ENCODE measurements at places on chromosomes 2 and 18.

GRCh38 chr18:62862466-62862865 is 147.1 kb downstream of the PHLPP1 start:
- DNase-seq = no peak

- no peak for DNase-seq
Observed at GRCh38 chr2:182228073-182228473, 198.8 kb downstream of the PDE1A start.

- DNase-seq = no peak
Observed at GRCh38 chr2:22062679-22063078, 938.9 kb downstream of the TDRD15 start.

DNA sequence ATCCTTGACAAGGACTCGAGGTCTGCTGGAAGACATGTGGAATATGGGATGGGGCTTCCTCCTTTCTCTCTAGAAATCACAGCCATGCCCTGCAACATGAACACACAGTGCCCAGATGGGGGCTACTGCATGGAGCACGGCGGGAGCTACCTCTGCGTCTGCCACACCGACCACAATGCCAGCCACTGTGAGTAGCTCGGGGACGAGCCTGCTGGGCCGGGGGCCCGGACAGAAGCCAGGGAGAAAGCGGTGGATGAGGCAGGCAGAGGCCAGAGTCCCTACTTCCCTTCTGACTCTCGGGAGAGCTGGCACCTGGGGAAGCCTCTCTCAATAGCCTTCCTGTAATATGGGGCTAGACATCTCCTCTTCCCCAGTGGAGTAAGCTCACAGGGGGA is 50.5 kb downstream of the SNED1 start:
- DNase-seq = no peak

- DNase-seq = no peak
Observed at GRCh38 chr2:136004965-136005364, 19.5 kb upstream of the DARS1 start.

DNA sequence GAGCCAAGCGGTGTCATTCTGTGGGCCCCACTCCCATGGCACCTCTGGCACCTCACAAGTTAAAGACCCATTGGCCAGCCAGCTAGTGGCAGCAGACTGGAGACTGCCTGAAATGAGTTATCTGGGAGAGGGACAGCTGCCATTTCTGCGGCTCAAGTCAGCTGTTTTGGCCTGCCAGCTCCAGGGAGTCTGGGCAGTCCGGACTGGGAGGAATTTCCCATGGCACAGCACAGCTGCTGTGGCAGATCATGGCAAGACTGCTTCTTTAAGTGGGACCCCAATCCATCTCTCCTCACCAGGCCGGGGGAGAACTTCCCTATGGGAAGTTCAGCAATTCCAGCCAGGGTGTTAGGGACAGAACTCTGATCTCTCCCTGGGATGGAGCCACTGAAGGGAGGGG is 2187.6 kb upstream of the CELF4 start:
- no peak for DNase-seq

DNA sequence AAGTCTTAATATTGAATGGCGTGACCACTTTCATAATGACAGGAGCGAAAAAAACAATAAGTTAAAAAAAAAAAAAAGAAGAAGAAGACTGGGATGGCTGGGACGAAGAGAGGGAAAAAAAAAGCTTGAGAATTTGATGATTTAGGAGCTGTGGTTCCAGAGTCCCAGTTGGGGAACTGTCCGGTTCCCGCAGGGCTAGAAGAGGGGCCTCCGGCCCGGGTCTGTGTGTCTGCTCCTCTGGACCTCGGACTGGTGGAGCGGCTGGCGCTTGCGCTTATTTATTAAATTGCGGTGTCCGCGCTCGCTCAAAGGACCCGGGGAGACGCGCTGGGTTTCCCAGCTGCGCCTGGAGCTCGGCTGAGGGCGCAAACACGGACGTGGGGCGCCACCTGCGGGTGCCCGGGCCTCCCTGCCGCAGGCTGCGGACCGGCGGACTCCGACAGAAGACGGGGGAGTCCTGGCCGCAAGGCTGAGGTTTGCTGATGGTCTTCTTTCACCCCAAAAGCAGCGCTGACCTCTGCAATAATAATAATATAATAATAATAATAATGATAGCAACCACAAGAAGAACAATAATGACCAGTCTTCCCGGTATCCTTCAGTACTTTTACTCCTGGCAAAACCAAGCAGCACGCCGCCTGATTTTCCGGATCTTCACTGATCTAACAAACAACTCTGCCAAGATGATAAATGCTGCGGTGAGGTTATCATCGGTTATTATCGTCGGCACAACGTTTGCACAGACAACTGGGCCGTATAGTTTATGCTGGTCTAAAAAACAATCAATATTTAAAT is at the start of gene CBLN2:
CBLN2 (minus strand) TSS at position 251 of the 795 bp plus-strand sequence. CDS start 2,182 bp downstream, outside the sequence.
- DNase-seq = no peak

DNA sequence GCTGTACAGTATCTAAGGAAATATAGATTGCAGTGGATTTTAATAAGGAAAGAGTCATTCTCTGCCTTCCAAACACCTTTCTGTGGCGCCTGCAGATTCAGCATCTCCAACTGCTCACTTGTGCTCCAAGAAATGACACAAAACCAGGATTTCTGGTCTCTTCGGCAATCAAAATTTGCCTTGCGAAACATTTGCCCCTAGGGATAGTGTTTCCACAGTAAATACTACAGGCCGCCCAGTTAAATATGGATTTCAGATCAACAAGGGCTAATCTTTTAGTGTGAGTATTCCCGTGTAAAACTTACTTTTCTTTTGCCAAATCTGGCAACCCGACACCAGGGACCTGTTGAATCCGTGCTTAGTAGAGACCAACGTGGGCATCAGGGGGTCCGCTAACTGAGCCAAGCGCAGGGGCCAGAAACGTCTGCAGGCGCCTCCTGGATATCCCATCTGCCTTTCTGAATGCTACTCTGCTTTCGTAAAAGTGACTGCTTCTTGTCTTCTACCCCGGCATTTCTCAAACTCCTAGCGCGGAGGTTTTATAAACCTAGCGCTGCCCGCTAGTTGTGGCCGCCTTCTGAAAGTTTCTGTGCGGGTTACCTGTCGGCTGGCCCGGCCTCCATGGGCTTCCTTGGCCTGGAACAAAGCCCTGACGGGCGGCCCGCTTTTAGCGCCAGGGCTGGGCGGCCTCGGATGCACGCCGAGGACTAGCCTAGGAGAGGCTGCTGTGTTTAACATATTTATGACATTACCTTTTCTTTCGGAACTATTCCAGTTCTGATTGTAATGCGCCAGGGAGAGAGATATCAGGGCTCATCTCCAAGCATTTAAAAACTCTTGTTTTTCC is 2.5 kb downstream of the CYP1B1 start:
- no peak for DNase-seq

DNA sequence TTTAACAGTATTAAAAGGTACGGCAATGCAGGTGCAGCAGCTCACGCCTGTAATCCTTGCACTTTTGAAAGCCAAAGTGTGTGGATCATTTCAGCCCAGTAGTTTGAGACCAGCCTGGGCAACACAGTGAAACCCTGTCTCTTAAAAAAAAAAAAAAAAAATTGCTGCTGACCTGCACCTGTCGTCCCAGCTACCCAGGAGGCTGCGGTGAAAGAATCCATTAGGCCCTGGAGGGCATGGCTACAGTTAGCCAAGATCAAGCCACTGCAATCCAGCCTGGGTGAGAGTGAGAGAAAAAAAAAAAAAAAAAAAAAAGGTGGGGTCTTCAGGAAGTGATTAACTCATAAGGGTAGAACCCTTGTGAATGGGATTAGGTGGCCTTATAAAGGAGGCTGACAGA is 12.8 kb downstream of the CUL3 start:
- DNase-seq = no peak

- no peak for DNase-seq
Observed at GRCh38 chr2:26621469-26622199, 19.5 kb downstream of the CIB4 start.

DNA sequence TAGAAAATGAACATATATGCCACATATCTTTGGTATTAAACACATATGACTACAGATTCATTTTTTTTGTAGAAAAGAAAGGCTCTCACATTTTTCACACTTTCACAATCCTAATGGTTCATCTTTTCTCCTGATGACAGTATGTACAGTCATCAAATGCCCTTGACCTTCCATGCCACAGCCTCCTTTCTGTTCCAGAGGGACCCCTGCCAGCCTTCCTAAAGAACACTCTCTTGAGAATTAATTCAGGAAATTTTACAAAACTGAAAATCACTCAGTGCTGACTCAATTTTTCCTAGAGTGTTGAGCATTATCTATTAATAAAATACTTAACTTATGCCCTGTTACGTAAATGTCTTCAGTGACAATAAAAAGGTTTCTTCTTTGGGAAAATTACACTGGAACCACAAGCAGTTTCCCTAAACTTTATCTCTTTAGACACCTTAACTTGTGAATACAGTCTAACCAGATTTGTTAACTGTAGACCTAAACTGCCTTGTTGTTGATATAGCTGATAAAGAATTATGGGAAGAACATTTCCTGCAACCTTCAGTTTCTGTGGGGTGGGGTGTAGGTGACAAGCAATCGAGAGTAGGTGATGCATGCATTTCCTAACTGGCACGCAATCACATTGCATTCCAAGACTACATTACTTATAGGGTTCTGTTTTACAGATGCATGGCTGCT is 15.3 kb upstream of the ACOXL start:
- DNase-seq = no peak

GRCh38 chr2:17850151-17850550 is 28.3 kb upstream of the KCNS3 start:
- no peak for DNase-seq

GRCh38 chr2:112465382-112465781 is 16.6 kb upstream of the TTL start:
- DNase-seq = no peak

- DNase-seq = no peak
Observed at GRCh38 chr2:177983183-177983788, 89.3 kb downstream of the PDE11A start.
